ENCODE measurements at places on chromosomes 16 and 17.

DNA sequence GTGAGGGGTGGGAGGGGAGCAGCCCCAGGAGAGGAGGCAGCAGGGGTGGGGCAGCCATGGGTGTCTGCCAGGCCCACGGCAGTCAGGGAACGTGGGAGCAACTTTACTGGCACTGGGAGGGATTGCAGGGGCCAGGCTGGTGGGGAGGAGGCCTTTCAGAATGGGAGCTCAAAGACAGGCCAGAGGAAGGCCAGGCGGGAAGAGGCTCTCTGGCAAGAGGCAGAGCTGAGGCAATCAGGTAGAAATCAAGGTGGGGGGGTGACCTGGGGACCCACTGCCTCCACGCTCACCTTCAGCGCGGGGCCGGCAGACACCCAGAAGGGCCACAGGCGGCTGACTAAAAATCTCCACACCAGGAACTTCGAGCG, 11.9 kb upstream of the GSE1 start:
- DNase-seq: no peak

DNA sequence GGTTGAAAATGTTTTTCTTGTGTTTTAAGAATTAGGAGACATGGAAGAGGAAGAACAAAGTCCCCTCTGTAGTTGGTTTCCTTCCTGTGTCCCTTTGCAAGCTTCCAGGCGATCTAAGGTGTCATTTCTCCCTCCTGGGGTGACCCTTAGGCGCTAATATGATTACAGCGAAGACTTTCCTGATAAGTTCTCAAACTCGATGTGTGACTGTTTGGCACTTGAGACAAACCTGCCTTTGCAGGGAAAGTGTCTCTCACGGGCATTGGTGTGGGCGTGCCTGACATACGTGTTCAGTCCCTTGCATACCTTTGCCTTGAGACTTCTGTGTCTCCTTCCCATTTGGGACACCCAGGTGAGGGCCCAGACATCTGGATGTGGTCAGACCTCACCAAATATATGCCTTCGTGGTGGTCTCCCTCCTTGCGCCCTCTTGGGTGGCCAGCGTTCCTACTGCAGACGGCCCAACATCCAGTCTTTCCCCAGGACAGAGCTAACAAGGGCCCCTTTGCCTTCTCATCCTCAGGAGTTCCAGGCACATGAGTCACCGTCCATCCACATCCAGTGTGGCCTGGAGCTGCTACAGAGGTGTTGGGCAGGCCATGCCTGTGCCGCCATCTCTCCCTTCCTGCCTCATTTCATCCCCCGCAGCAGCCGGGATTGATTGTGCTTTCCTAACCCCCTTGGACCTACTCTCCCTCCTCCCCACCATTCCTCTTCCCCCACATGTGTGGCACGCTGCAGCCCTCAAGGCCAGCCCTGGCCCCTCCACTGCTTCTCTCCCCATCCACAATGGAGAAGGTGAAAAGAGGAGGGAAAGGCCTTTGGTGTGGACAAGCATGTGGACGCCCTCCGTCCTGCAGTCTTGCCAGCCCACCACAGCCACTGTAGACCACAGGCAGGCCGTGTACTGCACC, 3.1 kb upstream of the JPT2 start:
- DNase-seq: no peak

GRCh38 chr17:60297760-60298401, 94.1 kb downstream of the USP32 start:
- DNase-seq: no peak

GRCh38 chr16:593406-593805, 3.5 kb downstream of the RAB40C start:
- no peak for DNase-seq

- no peak for DNase-seq
Observed at GRCh38 chr16:89561884-89562599, 1.6 kb downstream of the RPL13 start.

- DNase-seq: no peak
Observed at GRCh38 chr16:10519929-10520868, 60.2 kb downstream of the EMP2 start.

- no peak for DNase-seq
Observed at GRCh38 chr16:64317601-64318000, 804.3 kb downstream of the CDH11 start.

- DNase-seq: no peak
Observed at GRCh38 chr17:51491416-51491815, 231.1 kb downstream of the UTP18 start.

DNA sequence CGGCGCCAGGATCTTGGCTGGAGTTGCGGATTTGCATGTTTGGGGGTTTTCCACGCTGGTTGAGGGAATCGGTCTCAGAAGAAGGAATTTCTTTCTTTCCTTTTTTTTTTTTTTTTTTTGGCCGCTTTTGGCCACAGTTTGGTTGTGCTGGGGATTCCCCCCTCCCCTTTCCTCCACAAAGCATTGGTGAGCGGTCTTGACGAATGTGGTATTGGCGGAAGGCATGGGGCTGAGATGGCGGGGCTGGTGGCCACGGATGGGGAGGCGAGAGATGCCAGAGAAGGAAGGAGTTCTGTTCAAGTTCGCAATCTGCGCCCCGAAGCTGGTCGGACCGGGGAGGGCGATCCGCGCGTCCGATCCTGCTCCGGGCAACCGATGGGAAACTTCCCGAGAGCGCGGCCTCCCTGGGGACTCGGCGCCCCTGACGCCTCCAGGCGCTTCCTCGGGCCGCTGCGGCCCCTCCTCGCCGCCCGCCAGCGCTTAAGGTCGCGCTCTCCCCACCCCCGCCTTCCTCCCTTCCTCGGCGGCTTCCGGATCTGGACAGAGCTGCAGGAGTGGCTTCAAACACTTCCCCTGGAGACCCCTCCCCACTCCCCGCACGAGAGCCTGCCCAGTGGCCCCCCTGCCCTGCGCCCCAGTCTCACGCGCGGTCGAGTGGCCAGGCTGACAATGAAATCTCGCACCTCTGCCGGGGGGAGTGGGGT, 43.2 kb downstream of the RAI1 start:
- no peak for DNase-seq

GRCh38 chr16:17397499-17397891, 73.3 kb downstream of the XYLT1 start:
- DNase-seq: no peak

DNA sequence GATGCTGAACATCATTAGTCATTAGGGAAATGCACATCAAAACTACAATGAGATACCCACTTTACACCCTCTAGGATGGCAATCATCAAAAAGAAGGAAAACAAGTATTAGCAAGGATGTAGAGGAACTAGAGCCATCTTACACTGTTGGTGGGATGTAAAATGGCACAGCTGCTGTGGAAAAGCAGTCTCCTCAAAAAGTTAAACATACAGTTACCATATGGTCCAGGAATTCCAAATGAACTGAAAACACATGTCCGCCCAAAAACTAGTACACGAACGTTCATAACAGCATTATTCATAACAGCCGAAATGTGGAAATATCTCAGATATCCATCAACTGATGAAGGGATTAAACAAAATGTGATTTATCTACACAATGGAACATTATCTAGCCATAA, 7.0 kb downstream of the FBF1 start:
- no peak for DNase-seq

- DNase-seq: no peak
Observed at GRCh38 chr17:79081571-79082276, 7.1 kb downstream of the ENGASE start.

DNA sequence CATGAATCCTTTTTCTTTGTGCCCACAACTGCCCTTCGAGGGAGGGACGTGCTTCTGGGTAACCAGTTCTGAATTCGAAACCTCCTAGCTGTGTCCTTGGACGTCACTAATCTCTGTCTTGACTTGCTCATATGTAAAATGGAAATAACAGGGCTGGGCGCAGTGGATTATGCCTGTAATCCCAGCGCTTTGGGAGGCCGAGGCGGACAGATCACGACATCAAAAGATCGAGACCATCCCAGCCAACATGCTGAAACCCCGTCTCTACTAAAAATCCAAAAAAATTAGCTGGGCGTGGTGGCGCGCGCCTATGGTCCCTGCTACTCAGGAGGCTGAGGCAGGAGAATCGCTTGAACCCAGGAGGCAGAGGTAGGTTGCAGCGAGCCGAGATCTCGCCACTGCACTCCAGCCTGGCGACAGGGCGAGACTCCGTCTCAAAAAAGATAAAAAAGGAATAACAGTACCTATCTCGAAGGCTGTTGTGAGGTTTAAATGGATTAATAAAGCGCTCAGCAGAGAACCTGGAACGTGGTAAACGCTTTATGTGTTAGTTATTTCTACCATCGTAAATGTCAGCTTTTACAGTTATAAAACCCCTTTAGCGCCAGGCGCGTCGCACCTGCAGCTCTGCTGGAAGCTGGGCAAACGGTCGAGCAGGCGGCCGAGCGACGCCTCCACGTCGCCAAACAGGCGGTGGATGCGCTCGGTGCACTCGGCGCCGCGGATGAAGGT, 641 bp downstream of the COG8 start:
- no peak for DNase-seq

DNA sequence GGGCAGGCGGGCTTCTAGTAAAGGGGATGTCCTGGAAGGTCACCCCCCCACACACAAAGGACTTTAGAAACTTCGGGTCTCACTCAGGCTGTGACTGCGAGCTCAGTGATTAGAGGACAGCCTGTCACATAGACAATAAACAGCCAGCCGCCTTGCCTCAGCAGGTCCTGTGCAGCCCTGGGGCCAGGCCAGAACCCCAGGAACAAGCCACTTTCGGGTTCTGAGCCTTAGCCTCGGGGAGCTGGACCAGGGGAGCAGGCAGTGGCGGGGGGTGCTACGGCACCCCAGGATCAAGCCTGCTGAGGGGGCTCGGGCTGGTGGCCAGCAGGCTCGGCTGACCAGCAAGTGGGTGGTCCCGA, 1.1 kb downstream of the GAS7 start:
- DNase-seq: no peak

DNA sequence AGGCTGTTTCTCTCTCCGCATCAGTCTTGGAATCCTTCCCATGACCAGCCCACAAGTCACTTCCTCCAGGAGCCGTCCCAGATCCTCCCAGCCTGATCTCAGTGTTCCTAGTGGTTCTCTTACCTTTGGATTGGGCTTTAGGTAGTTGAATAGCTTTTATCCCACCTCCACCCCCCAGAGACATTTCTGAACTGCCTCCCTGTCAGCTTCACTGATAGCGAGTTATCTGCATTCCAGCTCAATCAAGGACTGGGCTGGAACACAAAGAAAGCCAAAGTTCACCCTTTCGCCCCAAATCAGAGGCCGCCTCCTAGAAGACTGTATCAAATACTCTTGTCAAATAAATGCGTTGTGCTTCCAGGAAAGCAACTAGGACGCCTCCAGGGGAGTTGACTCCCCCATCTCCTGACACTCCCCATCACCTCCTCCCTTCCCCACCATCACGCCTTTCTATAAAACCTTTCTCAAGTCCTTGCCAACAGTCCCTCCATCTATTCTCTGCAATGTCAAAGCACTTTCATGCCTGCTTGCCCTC, 72.7 kb downstream of the TMEM132E start:
- no peak for DNase-seq

GRCh38 chr16:17365591-17366298, 105.0 kb downstream of the XYLT1 start:
- DNase-seq: no peak

DNA sequence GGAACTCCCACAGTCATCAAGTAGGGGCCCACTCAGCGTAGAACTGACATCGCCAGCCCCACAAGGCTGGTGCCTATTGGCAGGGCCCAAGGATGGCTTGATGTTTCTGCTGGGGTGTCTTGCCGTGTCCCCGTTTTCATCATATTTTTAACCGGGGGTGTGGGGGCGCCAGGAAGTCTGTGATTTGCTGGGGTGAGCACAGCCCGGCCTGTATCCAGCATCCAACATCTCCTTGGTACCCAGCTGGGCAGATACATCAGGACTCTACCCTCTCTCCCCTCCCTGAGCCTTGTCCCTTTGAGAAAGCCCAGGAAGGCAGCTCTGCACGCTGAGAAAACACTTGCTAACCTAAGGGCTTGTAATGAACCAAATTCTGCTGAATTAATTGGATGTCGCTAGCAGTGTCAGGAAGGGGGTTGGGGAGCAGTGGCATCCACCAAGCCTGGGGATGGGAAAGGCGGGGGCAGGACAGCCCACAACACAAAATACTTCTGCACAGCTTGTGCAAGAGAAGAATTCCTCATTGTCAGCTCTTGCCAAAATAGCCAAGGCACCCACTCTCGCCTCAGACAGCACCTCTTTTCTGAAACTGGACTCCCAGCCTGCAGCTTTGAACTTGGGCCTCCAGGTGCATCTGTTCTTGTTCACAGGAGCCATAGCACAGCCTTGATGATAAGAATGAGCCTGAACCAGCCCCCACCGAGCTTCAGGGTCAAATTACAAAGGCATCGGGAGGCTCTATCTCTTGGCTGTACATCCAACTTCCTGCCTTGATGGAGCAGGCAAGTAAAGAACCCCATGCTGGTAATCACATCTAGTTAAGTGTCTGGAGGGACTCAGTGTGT, 63.7 kb upstream of the LYRM9 start:
- no peak for DNase-seq

GRCh38 chr17:11869680-11870394, 127.4 kb downstream of the ZNF18 start:
- no peak for DNase-seq

DNA sequence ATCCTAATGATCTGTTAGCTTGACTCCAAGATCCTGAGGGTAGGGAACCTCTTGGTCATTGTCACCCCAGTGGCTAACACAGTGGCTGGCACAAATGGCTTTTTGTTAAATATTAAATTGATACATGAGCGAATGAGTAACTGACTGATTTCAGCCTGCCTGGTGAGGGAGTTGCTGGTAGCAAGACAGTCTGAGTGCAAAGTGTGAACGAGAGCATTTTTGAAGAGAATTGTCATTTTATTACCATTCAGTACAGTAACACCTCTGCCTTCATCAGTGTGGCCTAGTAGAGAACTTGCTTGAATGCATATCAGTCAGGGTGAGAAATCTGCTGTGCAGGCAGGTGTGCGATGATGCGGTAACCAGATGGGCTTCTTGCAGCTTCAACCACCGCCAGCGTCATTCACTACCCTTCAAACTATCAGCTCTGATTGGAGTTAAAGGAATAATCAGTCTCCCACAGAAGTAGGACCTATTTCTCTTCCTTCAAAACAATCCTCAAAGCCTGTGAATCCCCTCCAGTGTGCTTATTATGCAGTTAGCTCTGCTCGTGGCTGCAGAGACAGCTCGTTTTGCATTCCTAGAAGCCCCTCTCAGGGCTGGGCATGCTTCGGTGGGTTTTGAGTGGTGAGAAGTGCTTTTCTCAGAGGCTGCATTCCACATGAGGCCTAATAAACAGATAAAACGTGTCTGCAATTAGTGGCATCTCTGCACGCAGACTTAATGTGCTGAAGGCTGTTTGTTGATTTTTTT, 29.0 kb downstream of the HEXIM2 start:
- DNase-seq: no peak

DNA sequence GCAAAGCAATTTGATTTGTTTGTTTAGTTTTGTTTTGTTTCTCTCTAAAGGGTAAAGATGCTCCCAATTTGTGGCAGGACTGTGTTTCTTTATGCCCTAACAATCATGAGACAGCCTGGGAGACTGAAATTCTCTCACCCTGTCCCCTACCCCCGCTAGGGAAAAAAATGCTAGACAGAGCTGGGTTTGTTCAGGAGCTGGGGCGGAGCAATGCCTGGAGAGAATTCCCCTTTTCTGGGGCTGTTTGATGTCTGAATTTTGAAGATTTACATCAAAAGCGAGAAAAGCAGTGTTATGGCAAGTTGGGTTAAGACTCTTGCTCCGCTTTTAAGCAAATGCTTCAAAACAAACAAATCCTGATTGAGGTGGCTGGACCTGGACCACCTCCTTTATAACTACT, 8.4 kb downstream of the MAF start:
- no peak for DNase-seq
